ENCODE measurements at places on chromosomes 11 and 22.

DNA sequence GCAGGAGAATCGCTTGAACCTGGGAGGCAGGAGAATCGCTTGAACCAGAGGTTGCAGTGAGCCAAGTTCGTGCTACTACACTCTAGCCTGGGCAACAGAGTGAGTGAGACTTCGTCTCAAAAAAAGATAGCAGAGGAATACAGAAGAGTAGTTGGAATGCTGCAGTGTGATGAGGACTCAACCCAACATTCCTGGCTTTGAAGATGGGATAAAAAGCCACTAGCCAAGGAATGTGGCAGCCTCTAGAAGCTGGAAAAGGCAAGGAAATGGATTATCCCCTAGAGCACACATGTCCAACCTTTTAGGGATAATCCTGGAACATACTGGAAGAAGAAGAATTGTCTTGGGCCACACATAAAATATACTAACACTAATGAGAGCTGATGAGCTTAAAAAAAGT is 13.9 kb downstream of the SLC25A17 start:
- DNase-seq = no peak

- DNase-seq = no peak
Measured at GRCh38 chr11:76577226-76577920, 93.2 kb downstream of the LRRC32 start.

DNA sequence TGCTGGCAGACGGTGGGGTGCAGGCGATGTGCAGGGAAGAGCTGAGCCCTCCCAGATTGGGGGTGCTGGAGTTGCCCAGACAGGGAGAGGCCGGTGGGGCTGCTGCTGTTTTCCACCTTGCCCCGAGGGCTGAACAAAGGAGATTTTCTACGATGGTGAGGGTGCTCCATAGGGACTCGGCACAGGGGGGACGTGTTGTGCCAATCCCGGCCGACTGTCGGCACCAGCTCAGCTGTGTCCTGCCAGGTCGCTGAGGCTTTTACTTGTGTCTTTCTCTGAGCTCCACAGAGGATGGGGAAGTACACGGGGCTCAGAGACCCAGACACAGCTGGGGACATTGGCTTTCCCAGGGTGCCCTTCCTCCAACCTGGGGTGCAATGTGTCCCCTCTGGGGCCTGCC is 816.8 kb downstream of the BRD1 start:
- DNase-seq = no peak

DNA sequence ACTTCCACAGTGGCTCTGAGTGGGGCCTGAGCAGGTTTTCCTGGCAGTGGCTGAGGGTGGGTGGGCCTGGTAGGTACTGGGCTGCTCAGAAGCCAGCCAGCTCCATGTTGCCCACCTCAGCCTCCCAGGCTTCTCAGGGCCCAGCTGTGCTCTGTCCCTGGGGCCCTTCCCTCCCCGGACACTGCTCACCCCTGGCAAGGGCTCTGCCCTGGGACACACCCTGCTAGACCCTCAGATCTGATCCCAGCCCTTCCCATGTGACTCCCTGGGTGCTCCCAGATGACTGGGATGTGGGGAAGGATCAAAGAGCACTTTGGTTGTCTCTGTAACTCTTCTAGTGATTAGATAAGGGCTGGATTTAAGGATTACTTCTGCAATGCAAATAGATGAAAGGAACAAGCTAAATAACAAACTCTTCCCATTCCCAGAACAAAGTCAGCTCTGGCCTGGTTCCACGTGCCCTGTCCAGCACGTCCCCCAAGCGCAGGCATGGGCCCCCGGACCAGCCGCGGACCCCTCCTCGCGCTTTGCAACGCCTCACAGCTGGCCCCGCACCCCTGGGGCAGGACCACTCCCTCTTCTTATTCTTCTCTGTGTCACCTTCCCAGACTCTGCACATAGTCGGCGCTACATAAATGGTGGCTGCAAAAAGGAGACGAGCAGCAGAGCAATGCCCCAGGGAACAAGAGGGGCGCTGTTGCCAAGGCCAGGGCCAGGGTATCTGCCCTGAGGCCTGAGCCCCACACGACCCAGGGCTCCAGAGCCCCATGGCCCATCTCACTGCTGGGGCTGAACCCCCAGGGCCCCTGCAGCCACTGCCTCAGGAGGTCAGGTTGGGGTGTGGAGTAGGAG is 5.7 kb upstream of the KRTAP5-6 start:
- DNase-seq = no peak

- DNase-seq = no peak
Measured at GRCh38 chr11:78313898-78314297, 103.7 kb downstream of the GAB2 start.

DNA sequence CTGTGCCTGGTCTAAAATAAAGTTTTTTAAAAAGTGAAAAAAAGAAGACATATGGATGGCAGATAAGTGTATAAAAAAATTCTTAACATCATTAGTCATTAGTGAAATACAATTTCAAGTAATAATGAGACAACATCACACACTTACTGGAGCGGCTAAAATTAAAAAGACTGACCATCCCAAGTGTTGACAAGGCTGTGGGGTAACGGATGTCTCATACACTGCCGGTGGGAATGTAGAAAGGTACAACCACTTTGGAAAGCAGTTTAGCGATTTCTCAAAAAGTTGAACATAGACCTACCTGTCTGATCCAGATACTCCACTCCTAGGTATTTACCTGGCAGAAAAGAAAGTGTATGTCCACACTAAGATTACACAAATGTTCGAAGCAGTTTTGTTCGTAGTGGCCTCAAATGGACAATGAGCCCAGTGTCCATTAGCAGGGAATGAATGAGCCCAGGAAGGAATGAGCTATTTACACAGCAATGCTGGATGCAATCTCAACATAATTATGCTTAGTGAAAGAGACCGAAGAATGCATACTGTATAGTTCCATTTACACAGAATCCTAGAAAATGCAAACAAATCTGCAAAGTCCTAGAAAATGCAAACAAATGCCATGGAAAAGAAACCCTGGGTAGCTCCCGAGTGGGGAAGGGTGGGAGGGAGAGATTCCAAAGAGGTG is 6.7 kb upstream of the MUC2 start:
- no peak for DNase-seq

GRCh38 chr11:68282141-68282860 is 10.5 kb upstream of the C11orf24 start:
- DNase-seq = no peak

- DNase-seq = no peak
Measured at GRCh38 chr11:68411501-68411991, 49.0 kb upstream of the PPP6R3 start.

GRCh38 chr11:120929664-120930154 is 94.2 kb upstream of the TBCEL start:
- no peak for DNase-seq

GRCh38 chr11:34175284-34176019 is 70.0 kb downstream of the NAT10 start:
- DNase-seq = no peak

GRCh38 chr11:20363149-20363499 is 390 bp upstream of the HTATIP2 start:
- DNase-seq = no peak

DNA sequence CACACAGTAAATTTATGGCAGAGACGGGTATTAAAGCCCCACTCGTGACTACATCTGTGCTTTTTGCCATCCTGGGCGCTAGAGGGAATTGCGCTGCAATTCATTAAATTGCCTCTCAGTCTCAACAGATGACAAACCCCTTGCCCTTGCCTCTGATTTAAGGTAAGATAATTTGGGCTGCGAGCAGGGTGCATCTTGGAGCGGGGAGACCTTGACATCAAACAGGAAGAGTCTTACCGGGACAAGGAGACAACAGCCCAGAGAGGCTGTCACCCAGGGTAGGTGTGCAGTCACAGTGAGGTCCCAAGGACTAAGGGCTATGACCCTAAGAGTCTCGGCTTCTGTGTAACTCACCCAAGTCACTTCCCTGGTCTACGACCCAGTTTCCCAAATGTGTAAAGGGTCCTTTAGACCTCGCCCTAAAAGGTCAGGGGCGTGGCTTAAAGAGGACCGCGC is 449 bp upstream of the TOM1 start:
- DNase-seq = no peak

GRCh38 chr11:93216511-93217101 is 18.8 kb upstream of the SLC36A4 start:
- peak; percentile 98 for DNase-seq

DNA sequence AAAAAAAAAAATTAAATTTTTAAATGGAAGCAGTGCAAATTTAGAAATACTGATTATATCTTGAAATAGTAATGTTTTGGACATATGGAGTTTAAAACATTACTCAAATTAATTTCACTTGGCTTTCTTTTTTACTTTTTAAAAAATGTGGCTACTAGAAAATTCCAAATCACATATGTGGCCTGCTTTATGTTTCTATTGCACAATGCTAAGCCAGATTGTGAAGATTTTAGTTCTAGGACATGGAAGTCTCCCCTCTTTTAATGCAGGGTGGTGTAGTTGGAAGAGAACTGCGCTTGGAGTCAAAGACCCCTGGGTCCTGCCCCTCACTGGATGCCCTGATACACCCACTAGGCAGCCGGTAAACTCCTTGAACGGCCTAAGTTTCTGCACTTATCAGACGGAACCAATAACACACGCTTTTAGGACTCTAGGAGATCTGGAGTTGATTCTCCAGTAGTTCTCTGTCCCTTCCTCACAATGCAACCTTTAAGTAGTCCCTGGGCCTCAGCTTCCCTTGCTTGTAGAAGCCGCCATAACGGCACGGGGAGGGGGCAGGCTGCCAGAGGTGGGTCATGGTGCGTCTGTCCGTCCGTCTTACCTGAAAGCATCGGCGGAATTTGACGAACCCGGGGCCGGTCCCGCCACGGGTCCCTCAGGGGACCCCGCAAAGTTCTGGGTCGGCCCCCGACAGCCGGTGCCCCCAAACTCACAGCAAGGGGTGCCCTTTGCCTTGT is 505 bp downstream of the FAM227A start:
- DNase-seq = no peak

GRCh38 chr11:16397390-16397789 is 41.0 kb upstream of the SOX6 start:
- no peak for DNase-seq

DNA sequence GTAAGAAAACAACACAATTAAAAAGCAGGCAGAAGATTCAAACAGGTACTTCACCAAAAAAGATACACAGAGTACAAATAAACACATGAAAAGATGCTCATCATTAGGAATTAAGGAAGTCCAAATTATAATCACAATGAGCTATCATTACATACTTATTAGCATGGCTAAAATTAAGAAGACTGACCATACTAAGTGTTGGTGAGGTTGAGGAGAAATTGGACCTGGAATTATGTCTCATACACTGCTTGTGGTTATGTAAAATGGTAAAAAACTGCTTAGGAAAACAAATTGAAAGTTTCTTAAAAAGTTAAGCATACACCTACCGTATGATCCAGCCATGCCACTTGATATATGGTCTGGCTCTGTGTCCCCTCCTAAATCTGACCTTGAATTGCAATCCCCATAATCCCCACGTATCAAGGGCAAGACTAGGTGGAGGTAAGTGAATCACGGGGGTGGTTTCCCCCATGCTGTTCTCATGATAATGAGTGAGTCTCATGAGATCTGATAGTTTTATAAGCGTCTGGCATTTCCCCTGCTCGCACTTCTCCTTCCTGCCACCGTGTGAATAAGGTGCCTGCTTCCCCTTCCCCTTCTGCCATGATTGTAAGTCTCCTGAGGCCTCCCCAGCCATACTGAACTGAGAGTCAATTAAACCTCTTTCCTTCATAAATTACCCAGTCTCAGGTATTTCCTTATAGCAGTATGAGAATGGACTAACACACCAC is 4.8 kb downstream of the SAAL1 start:
- DNase-seq = no peak

GRCh38 chr11:199782-200181 is 6.9 kb downstream of the SCGB1C1 start:
- no peak for DNase-seq

DNA sequence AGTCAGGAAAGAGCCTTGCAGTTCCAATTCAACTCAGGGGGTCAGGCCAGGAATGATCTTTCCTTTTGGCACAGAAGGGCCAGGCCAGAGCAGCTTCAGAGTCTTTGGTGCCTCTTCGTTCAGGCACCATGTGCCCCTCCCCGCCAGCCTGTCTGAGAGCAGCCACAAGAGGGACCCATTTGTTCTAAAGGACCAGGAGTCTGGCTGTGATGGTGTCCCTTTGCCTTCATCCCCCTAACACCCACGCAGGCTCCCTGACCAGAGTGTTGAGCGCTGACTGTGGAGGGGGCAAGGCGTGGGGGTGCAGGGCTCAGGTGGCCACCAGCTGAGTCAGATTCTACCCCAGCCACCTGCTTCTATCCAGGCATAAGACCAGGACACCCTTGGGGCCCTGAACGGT is 156.4 kb downstream of the TTC17 start:
- DNase-seq = no peak

DNA sequence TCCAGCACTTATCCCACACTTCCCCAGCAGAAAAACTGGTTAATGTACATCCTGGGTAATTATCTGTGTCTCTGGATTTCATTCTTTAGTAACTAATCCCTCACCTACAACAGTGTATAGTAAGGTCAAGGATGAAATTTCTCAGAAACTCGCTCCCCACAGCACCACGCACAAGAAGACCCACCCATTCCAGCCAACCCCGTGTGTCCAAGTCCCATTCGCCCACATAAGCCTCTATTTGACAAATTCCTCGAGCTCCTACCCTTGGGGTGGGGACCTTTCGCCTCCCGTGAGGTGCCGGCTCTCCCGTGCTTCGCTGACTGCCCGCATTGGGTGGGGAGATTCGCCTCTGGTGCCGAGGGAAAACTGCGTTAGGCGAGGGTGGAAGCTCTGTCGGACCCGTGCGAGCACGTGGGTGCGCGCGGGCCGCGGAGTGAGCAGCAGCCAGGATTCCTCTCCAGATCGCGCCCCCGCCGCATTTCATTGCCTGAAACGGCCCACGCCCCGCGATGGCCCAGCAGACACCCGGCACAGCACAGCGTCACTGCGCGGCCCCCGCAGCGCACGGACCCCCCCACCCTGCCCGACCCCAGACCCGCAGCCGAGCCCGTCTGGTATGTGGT is 866 bp downstream of the EXPH5 start:
- no peak for DNase-seq

- no peak for DNase-seq
Measured at GRCh38 chr11:110082899-110083298, 10.3 kb upstream of the ZC3H12C start.

GRCh38 chr11:32231909-32232493 is 141.1 kb downstream of the RCN1 start:
- DNase-seq = no peak

GRCh38 chr22:49289822-49290679 is 537.6 kb downstream of the BRD1 start:
- no peak for DNase-seq
